ENCODE measurements at places on chromosomes 3 and 15.

DNA sequence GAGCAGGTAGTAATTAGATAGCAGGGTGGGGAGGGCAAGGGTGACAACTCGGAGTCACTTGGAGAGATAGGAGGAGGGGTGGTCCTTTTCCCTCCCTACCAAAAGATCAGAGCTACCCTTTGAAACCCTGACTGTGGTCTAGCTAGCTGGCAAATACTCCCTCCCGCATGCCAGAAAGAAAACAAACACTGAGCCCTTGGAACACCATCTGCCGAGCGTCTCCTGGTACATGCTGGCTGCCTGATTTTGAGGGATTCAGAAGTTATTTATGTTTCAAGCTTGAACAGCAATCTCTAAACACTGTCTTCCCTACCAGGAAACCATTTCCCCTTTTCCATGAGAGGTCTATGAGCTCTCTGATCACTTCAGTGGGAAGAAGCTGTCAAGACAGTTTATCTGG lies 291.6 kb upstream of the CFAP20DC start:
- peak; percentile 37 for DNase-seq

DNA sequence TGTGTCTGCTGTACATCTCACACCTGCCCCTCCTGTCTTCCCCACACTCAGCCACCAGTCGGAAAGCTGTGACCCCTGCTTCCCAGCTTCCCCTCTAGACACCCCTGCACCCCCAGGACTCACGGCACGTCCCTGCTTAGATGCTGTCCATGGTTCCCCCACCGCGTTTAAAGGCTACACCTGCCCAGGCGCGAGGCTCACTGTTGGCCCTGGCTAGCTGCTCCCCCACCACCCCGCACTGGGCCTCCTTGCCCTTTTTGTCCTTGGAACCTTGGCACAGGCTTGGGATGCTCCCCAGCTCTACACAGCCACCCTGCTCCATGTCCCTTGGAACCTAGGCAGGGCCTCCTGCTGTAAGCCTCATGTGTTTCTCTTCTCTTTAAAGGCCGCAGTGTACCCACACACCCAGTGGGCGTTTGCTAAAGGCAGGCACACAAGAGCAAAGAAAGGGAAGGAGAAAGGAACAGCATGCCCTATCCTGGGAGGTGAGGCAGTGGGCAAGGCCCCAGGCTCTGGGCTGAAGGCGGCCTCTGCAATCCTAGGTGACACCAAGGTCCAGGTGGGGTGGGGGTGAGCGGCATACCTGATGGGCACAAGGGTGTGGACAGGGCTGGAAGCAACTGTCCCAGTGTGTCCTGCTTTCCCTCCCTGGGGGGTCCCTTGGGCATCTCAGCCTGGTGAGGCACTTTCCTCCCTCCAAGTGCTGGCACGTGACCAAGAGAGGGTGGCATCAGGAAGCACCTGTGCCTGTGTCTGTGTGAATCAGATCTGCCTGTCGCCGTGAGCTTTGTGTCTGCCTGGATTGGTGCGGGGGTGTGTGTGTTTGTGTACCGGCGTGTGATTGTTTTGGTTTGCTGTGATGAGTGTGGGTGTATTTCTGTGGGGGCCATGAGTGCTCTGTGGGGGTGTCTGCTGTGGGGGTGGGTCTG lies 54.4 kb downstream of the TPRA1 start:
- DNase-seq = no peak

DNA sequence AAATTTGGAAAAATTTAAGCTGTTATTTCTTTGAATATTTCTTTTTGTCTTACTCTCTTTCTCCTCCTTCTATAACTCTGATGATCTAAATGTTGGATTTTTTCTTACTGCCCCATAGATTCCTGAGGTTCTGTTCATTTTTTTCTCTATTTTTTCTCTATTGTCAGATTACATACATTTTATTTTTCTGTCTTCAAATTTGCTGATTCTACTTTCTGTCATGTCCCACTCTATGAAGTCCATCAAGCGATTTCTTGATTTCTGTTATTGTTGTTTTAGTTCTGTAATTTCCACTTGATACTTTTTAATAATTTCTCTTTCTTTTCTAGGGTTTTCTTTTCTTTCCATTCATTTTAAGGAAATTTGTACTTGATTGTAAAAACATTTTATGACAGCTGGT lies 83.7 kb upstream of the THRB start:
- DNase-seq = no peak

GRCh38 chr3:377158-377561 lies 180.6 kb downstream of the CHL1 start:
- no peak for DNase-seq

DNA sequence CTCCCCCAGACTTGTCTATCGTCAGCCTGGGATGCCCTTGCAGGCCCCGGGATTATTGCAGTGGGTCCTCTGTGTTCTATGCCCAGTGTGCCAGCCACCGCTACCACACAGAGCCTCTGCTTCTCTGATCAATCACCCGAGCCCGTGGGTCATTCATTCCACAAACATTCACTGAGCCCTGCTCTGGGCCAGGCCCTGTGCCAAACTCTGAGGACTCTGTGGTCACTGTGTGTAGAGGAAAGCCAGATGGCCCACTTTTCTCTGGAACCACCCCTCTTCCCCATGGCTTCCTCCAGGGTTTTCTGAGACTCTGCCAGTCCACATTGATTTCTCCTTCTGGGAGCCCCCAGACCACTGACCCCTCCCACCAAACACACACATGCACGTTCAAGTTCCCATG lies 55.5 kb downstream of the BSN start:
- peak; percentile 9 for DNase-seq

DNA sequence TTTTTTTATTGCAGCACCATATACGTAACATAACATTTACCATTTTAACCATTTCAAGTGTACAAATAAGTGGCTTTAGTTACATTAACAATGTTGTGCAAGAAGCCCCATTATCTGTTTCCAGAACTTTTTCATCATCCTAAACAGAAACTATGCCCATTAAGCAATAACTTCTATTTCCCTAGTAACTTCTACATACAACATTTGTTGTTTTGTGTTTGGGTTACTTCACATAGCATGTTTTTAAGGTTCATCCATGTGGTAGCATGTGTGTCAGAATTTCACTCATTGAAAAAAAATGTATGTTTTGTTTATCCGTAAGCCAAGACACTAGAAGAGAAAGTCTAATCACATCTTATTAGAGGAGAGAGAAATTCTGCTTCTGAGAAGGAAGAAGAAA lies 450.5 kb upstream of the PDZRN3 start:
- DNase-seq = no peak

- no peak for DNase-seq
Observed at GRCh38 chr15:47412802-47413201, 304.5 kb upstream of the SEMA6D start.

DNA sequence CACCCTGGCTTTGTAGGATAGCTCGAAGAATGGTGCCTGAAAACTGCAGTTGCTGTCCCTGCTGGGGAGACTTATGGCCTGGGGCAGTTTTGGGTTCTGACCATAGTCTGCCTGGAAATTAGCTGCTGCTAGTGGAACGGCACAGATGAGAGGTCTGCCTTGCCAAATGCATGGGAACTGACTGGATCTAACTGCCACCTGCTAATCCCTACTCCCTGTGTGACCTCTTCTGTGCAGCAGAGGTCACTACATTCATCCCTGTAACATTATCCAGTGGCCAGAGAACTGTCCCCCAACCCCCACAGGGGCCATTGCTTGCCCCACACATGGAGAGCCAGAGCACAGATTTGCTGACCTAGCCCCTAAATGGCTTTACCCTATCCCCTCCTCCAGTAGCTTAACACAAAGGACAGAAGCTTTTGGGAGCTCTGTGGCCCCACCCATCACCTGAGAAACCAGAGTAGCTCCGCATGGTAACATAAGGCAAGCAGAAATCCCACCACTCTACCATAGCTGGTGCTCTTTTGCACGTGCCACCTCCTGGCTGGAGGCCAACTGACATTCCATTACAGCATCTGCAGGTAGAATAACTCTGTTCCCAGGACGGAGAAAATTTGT lies 840.0 kb downstream of the EPHA3 start:
- no peak for DNase-seq

DNA sequence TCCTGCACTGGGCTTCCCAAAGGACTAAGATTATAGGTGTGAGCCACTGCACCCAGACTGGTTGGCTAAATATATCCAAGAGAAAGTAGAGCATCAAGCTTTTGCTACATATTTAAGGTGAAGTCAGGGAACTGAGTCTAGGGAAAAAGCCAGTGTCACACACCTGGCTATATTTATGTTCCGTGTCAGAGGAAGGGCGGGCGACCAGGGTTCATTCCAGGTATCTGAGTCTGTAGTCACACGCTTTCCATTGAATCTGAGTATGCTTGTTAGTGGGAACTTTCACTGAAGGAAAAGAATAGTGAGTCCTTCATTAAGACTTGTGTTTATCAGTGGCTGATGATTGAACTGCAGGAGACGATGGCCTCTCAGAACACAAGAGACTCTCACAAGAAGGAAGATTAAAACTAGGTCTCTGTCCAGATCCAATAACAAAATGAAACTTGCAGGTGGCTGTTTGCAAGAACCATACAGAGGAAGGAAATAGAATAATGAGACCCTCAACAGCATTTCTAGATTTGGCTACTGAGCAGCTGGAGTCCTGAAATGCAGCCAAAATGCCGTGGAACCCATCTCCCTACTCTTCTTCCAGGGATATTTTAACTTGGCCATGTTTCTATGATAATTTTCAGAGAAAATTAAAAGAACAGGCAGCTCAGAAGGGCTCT lies 276.3 kb downstream of the THSD4 start:
- DNase-seq = no peak

DNA sequence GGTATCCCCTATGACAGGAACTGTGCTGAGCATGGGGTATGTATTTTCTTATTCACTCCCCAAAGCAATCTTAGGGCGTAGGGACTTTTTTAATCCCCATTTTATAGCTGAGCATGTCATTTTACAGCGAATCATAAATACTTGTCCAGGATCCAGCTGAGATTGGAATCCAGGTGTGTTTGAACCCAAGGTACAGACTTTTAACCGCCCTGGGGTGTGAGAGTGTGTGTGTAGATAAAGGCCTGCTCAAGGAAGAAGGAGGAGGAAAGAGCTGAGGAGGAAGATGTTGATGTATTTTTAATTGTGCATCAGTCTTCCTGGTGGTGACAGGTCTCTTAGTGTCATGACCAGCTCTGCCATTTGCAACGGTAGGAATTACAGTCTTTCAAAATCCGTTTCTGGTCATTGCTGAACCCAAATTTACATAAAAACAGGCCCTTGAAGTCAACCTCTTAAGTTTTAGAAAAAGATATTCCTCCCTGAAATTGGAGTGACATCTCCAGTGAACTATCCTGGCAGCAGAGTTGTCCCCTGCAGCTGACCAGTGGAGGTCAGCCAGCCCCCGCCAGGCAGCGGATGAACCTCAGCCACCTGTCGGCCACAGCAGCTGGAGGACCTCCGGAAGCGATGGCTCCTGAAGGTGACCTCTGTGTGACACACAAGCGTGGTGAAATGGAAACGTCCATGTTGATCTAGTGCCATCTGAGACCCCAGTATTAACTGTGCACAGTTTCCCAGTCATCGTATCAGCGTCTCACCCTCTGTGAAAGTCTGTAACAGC lies 92.8 kb upstream of the MITF start:
- no peak for DNase-seq

GRCh38 chr3:160921020-160921635 lies 165.1 kb downstream of the PPM1L start:
- DNase-seq = peak; percentile 52

GRCh38 chr15:88376574-88377174 lies 90.5 kb downstream of the MRPL46 start:
- no peak for DNase-seq

DNA sequence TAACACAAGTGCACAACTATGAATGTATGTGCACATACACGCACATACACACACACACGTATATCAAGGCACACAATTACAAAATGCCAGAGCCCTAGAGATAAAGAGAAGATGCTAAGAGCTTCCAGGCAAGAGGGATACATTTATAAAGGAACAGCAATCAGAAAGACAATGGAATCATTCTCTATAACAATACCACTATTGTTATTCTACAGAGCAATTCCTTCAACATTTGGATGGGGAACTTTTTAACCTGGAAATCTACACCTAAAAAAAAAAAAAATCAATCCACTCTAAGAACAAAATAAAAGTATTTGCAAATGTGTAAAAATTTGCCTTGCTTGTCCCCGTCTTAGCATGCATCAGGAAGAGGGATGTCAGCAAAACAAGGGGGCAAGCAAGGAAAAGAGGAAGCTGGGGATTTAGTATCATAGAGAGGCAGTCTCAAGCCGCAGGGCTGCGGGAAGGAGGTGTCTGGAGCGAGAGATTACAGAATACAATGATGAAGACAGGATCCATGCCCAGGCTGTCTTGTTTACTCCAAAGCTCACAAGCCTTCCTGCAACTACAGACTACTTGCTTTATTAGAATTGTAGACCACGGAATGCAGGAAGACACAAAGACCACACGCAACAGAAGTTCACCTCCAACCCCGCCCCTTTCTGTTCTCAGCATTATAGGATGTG lies 220.2 kb downstream of the NTRK3 start:
- no peak for DNase-seq

DNA sequence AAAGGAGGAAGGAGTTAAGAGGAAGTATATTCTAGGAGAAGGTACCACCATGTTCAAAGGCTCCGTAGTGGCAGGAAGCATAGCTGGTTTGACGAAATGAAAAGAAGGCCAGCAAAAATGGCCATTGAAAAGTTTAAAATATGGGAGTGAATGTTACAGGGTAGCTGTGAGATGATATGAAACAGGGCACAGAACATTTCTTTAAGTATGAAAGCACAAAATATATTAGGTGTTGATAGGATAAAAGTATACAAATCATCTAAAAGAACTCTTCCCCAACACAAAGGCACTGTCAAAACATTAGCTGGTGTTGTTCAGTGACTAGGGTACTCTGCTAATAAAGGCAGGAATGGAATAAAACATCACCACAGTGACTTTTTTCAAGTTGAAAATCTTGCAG lies 216.2 kb downstream of the LRRN1 start:
- no peak for DNase-seq

- DNase-seq = no peak
Observed at GRCh38 chr3:105538483-105538882, 171.8 kb downstream of the ALCAM start.

DNA sequence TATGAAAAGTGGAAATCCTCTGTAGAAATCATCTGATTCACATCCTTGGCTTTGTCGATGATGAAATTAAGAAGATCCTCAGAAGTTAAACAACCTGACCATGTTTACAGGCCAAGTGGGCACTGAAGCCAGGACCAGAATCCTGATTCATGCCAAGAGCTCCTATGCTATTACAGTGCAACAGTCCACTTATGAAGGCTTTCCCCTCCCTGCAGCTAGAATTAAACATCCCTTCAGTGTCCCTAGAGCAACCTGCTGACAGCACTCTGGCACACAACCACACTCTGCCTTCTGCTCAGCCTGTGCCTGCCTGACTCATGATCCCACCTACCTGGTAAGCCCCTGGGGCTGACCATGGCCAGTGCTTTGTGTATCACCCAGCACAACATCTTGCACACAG lies 33.8 kb downstream of the TXNRD3 start:
- no peak for DNase-seq

DNA sequence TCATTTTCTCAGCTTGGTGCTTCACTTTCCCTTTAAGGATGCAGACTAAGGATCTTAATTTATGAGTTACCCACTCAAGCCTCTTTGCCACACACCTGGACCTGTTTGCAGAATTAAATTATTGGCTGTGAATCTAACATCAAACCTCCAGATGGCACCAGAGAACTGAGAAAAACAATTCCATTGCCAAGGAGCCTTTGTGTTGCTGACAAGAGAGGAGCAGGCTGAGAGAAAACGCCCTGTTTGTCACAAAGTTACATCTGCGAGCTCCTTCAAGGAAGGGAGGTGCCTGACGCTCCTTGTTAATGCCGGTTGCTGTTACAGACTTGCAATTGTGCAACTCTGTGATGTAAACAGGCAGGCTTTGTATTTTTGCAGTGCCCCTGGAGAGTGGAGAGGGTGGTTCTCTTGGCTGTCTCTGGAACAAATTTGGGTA lies 36.3 kb upstream of the TMC3 start:
- peak; percentile 83 for DNase-seq
